ENCODE measurements at places on chromosomes 13 and 19.

- no peak for DNase-seq
These were observed 5.0 kb downstream of the TLE5 start for GRCh38 chr19:3057275-3057714.

GRCh38 chr19:46076951-46077814, 36.4 kb upstream of the IGFL4 start:
- DNase-seq: no peak

- DNase-seq: no peak
These were observed 1247.2 kb upstream of the PRR20A start for GRCh38 chr13:55893540-55893939.

DNA sequence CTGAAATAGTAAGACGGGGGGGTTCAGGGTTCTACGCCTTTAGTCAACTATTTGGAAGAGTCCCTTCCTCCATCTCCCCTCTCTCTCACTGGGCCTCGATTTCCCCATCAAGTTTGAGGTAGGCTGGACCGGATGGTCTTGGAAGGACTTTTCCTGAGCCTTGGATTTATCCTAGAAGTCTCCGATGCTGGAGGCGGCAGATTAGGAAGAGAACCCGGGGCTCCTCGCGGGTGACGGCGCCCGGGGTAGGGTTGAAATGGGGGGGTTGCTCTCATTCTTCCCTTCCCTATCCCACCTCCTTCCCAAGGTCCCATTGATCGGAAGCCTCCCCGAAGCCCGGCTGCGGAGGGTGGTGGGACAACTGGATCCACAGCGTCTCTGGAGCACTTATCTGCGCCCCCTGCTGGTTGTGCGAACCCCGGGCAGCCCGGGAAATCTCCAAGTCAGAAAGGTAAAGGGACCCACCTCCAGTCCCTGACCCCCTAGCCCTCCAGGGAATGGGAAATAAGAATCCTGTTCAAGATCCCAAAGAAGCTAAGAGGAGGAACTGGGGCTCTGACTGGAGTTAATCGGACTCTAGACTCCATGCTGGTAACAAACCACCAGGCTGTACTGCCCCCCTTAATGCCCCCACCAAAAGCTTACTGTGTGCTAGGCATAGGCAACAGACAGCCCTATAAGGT, 781 bp downstream of the QPCTL start:
- DNase-seq: peak; percentile 63

DNA sequence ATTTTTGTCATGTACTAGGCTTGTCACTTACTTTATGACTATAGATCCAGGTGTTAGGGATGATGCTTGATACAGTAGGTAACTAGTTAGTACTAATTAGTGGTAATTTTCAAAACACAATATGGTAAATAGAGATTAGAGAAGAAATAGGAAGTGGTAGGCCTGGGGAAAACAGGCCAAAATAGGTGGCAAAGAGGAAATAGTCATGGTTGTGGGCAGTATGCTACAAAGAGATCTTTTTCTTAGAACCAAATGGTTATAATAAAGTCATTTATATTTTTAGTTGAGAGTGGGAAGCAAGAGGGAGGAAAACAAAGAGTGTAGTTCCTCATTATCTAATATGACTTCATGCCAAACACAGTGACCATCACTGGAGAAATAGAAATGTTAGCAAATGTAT, 9.1 kb upstream of the VWA8 start:
- DNase-seq: no peak

- DNase-seq: no peak
These were observed 21.1 kb upstream of the ZSCAN18 start for GRCh38 chr19:58118979-58119733.

- no peak for DNase-seq
These were observed 66.4 kb downstream of the SPACA7 start for GRCh38 chr13:112442483-112443090.

DNA sequence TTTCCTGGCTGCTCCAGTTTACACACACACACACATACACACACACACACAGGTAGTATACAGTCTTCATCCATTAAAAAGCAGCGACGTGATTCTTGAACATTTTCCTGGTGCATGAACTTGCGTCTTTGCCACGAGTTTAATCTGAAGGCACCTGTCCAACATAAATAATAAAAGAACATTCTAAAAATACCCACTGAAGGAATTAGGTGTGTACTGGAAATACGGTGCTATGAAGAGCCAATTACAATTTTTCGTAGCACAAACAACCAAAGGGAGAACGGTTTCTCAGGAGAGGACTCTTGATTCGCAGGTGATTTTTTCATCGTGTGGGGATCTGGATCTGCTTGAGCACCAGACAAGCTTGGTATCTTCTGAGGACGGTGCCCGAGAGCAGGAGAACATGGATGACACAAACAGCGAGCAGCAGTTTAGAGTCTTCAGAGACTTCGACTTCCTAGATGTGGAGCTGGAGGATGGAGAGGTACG, 61.2 kb downstream of the ZAR1L start:
- DNase-seq: no peak

GRCh38 chr19:44552324-44552723, 22.8 kb upstream of the CEACAM20 start:
- peak; percentile 3 for DNase-seq

GRCh38 chr19:52613299-52613906, 24.8 kb downstream of the ZNF83 start:
- no peak for DNase-seq

- no peak for DNase-seq
These were observed 356.4 kb upstream of the ATXN8OS start for GRCh38 chr13:69751259-69751658.

- no peak for DNase-seq
These were observed 4.3 kb downstream of the ZNF114 start for GRCh38 chr19:48274173-48274572.

DNA sequence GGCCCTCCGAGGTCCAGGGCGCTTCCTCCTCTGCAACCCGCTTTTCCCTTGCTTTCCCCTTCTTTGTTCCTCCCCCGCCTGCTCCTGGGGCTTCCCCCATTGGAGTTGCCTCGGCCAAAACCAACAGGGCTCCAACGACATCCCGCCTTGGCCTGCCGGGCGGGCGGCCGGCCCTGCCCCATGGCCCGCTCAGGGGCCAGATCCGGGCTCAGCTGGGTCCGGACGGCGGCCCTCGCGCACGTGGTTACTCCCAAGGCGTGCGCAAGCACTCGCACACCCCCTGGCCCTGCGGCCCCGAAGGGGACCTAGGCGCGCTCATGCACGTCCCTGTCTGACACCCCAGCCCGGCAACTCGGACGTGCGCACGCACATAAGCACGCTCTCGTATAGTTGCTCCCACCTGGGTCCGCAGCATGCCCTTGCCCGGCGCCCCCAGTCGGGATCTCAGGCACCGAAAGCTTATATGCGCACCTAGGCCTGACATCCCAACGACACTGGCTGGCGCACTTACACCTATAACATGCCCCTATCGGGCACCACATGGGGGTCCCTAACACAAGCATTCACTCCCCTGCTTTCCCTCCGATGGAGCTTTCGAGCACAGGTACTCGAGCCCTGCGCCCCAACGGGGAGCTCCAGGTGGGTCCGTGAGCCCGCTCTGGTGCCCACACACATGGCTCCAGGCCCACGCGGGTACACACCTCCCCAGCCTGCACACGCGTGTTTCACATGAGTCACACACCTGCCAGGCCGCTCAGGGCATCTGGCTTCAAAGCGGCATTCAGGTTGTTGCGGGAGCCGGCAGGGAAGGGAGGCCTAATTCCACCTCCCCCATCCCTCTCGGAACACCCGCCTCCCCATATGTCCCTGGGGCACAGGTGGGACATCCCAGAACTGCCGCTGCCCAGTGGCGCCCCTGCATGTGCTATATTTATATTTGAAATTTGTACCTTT, 15.0 kb downstream of the NFIX start:
- DNase-seq: no peak

DNA sequence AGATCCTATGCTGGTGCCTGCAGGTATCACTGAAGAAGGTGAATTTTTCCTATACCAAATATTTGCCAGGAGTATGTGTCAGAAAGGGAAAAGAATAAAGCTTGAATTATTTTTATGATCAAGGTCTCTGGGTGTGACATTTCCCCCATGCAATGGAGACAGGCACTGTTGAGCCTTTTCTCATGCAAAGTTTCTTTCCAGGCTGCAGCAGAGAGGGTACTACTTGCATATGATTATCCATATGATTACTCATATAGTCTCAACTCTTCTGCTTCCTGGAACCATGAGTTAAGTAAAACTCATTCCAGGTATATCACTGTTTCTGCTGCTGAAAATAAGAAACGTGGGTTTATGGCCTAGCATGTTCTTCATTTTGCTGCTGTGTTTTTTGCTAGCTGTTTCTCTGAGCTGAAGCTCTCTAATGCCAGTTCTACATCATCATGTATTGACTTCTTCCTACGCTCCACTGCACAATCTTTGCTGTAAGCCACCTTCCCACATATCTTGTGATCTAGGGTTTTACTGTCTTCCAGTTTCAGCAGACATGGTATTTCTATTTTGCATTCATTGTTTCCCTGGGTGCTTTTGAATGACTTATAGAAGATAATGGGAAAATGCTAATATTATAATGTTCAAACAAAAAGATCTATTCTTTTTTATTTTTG, 278.7 kb upstream of the GPC6 start:
- DNase-seq: no peak

DNA sequence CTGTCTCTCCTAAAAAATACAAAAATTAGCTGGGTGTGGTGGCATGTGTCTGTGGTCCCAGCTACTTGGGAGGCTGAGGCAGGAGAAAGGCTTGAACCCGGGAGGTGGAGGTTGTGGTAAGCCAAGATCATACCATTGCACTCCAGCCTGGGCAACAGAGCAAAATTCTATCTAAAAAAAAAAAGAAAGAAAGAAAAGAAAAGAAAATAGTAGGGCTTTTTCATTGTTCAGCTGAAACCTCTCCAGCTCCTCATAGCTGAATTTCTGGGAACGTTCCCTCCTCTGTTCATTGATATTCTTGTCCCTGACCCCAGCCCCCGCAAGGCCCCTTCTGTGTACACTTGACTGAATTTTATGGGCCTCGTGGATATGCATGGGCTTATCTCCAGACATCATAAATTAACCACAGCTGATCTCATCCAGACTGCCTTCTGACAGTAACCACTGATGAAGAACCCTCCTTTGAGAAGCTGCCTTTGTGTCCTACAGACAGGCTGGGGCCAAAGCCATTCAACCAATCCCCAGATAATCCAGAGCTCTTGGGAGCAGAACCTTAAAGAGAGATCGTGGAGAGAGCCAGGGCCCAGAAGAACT, at the start of gene ELSPBP1:
Gene ELSPBP1 (plus strand): TSS at position 424 of the 594 bp plus-strand sequence. CDS start 14,036 bp downstream, outside the sequence.
- DNase-seq: no peak

- DNase-seq: peak; percentile 36
These were observed 4.3 kb downstream of the MYO9B start for GRCh38 chr19:17079710-17080439.

DNA sequence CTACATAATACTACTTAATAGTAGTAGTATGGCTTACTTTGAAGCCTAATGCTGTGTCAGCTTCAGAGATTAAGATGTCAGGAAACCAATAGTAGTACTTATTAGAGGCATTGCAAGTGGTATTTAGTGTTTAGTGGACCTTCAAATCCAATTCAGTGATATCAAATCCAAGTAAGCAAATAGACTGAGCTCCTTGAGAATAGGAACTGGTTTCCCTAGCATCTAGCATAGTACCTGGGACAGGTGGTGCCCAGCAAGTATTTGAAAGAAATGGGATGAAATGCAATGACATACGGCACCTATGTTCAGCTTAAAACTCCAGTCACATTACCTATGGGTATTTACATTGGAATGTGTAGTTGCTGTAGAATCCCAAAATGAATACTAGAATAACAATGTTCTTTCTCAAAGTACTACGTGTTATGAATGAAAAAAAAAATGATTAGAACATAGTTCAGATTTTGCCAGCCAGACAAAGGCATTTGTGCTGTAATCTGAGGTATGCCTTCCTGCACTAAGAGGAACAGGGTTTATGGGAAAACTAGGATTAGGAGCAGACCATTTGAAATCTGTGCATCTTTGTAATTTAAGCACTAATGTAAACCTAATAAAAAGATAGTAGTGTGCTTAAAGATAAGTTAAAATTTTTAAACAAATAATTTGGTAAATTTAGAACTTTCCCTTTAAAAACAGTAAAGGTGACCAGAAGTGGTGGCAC, 17.1 kb downstream of the LSM14A start:
- DNase-seq: no peak

DNA sequence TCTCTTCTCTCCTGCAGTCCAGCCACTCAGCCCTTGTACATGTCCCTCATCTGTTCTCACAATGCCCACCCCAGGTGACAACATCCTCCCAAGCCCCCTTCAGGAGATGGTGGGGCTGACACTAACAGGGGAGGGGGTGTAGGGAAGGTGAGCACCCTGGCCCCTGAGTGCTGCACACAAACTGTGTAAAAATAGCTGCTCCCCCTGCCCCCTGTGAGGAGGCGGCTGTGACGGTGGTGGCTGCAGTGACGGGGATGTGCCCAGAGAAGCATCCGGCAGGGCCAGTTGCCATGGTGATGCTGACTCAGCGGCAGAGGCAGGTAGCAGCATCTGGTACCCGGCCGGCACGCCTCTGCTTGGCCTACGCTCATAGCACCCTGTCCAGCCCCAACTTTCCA, 13.0 kb upstream of the JUND start:
- peak; percentile 77 for DNase-seq

DNA sequence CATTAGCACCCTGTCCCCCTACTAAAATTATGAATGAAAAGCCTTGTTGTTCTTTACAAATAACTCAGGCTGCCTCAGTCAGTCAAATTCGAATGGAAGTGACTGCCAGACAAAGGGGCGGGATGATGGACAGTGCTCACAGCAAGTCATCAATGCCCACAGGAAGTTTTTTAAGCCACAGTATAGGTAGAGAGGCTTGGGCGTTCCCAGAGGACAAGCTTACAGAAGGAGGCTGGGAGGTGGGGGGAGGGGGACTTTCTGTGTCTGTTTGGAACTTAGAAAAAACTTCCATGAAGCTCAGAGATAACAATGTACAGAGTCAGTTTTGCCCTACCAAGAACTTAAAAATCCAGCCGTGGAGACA, 18.5 kb upstream of the SPRY2 start:
- no peak for DNase-seq

GRCh38 chr19:30170081-30170480, 202.1 kb upstream of the ZNF536 start:
- DNase-seq: no peak

DNA sequence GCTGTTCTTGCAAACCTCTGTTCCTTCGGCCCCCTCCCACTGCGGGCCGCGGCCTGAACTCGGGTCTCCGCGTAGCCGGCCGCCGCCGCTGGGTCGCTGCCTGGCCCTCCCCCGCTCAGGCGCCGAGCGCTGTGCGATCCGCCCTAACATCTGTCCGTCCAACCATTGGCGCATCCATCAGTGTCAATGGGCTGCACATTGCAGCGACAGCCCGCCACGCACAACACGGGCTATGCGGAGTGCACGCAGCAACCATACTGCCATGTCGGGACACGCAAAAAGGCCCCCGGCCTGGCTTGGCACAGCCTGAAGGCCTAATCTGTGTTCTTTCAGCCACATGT, 2.6 kb upstream of the TSHZ3 start:
- DNase-seq: no peak

DNA sequence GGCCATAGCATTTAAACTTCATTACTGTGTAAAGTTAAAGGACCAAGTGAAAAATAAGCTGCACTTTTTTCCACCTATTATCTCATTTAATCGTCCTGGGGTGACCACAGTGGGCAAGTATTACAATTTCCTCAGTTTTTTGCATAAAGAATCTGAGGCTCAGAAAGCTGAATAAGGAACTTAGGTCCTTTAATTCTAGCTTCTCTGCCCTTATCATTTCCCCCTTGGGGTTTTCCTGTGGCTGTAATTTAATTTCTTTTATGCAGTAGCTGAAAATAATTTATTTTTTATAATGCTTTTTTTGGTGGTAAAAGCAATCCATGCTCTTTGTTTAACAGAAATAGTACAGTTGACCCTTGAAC, 59.8 kb upstream of the RCBTB2 start:
- no peak for DNase-seq

GRCh38 chr13:48508011-48508410, 24.9 kb downstream of the RCBTB2 start:
- DNase-seq: no peak

Measured in stimulated activated CD4-positive, alpha-beta T cell treated with anti-CD3 and anti-CD28 coated beads, Interleukin-1b, Interleukin-23, amount 100 ng/mL, for 1 hour (primary cell).